Bronchus fibroblast of lung (primary cell): ENCODE measurements at places on chromosomes 5 and 9. TPM values are rescaled to one million over a fixed set of nuclear protein-coding genes. Genes with fewer than 3 reads are reported as not detected.

Gene LCN9
- total RNA-seq = not detected in 2 replicates

Gene TMOD1
- 0.17 TPM in 1 of 2 replicates, not detected in the other for total RNA-seq

Gene SREK1
- total RNA-seq = 14.6 and 16.1 TPM in 2 replicates

Gene INSYN2B
- 5.2 and 5.7 TPM in 2 replicates for total RNA-seq

Gene PFN3
- total RNA-seq = not detected in 2 replicates

Gene OBP2B
- total RNA-seq = not detected in 2 replicates

Gene FGF18
- total RNA-seq = not detected in 2 replicates

Gene C1QTNF2
- total RNA-seq = 0.34 and 0.74 TPM in 2 replicates

Gene MYOT
- not detected in 2 replicates for total RNA-seq

Gene UBTD2
- total RNA-seq = 16.4 and 20.3 TPM in 2 replicates

Gene GZMA
- total RNA-seq = not detected in 2 replicates

Gene OR2K2
- not detected in 2 replicates for total RNA-seq

Gene REXO4
- total RNA-seq = 14.8 and 16.2 TPM in 2 replicates

Gene OMD
- not detected in 2 replicates for total RNA-seq

Gene C5orf58
- total RNA-seq = not detected in 2 replicates

Gene SV2C
- total RNA-seq = not detected in 2 replicates

Gene ARID3C
- not detected in 2 replicates for total RNA-seq

Gene PCDHA3
- under 0.01 TPM in 1 of 2 replicates, not detected in the other for total RNA-seq

Gene BARX1
- not detected in 2 replicates for total RNA-seq

Gene NUDCD2
- 6.5 and 10.8 TPM in 2 replicates for total RNA-seq
